ENCODE measurements at places on chromosomes 1 and 21.

GRCh38 chr1:89536555-89537341 is 12.1 kb downstream of the LRRC8B start:
- no peak for DNase-seq

DNA sequence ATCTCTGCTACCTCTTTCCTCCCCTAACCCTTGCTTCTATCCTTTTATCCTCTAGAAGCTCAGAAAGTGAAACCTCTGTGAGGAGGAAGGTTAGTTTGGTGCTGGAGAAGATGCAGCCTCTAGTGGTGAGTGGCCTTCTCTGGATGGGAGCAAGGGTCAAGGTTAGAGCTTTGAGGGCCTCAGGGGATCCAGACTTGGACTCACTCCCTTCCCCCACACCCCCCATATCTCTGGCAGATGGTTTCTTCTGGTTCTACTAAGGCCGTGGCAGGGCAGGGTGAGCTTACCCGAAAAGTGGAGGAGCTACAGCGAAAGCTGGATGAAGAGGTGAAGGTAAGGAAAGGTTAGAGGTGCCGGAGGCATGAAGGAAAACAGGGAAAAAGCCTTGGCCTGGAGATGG is 9.2 kb downstream of the CGN start:
- DNase-seq: no peak

GRCh38 chr1:221809091-221810029 is 67.5 kb upstream of the DUSP10 start:
- DNase-seq: no peak

DNA sequence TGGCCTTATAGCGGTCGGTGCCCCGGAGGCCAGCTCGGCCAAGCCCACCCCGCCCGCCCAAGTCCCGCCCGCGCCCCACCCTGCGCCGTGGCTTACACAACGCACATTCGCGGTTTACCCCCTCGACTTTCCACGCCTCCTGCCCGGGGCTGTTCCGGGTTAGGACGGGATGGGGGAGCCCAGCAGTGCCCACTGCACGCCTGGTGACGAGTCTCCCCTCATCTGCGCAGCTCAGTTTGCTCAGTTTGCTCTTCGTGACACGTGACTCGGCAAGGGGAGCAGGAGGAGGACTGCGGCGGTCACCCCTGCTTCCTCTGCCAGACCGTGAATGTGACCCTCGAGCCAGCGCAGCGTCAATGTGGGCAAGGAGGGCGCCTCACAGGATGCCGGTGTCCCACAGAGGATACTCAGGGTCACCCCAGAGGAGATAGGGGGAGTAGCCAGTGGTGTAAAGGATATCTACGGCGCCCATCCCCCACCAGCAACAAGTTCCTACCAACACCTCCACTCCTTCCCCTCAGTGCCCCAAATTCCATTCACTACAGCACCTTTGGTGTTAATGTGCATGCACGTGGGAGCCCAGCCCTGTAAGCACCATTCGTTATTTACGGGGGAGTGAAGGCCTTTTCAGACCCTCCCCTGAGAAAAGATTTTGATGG is 350 bp upstream of the S100A6 start:
- DNase-seq: peak; percentile 54

- no peak for DNase-seq
Measured at GRCh38 chr21:42721341-42721824, 68.0 kb downstream of the PDE9A start.

DNA sequence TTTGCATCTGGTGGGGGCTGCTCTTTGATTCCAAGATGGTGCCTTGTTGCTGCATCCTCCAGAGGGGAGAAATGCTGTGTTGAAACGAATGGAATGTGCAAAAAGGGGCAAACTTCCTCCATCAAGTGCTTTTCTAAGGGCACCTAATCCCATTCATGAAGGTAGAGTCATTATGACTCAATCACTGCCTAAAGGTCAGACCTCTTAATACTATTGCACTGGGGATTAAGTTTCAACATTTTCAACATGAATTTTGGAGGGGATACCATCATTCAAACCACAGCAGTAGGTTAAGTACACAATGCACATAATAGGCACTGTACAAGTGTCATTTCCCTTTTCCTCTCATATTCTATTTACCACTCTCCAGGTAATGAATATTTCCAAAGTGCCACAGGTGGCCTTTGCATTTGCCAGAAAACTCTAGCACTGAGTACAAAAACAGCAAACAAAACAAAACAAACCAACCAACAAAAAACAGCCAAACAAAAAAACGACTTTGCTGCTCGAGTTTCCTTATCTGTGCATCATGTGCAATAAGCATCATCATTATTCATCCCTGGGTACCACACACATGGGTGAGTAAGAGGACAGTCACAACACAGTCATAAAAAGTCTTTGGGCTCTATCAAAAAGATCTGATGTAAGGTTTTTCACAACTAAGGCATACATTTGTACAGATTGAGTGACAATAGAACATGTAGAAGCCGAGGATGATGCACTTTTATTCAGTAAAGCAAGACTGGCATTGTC is 42.5 kb downstream of the IFI44 start:
- no peak for DNase-seq

Data from stimulated activated CD4-positive, alpha-beta T cell treated with anti-CD3 and anti-CD28 coated beads, TNF-alpha, amount 100 ng/mL, for 48 hours (primary cell).